ENCODE measurements at places on chromosomes 6 and 20.

DNA sequence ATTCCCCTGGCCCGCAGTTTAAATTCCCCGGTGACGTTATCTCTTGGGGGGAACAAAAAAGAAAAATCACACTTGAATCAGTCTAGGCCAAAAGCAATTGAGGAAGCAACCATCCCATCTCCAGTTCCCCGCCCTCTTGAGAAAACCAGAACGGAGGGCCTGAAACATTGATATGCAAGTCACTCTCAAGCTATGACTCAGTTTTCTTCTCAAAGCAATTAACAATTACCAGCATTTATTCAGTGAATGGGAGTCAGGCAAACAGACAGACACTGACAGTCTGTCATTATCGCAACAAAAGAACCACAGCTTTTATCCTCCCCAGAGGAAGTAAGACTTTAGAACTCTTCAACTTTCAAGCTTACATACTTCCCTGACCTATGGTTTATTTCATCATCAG, 100.9 kb downstream of the OPRM1 start:
- no peak for DNase-seq

- DNase-seq, result no peak
Observed at GRCh38 chr6:10733151-10733715, 10.4 kb downstream of the TMEM14C start.

- DNase-seq, result no peak
Observed at GRCh38 chr6:148221196-148221979, 121.2 kb upstream of the SASH1 start.

- DNase-seq, result peak; percentile 89
Observed at GRCh38 chr20:62367136-62367632, at the start of gene LAMA5. Gene LAMA5 (minus strand): TSS chr20:62367312. CDS start chr20:62367245, 67 bp downstream.

DNA sequence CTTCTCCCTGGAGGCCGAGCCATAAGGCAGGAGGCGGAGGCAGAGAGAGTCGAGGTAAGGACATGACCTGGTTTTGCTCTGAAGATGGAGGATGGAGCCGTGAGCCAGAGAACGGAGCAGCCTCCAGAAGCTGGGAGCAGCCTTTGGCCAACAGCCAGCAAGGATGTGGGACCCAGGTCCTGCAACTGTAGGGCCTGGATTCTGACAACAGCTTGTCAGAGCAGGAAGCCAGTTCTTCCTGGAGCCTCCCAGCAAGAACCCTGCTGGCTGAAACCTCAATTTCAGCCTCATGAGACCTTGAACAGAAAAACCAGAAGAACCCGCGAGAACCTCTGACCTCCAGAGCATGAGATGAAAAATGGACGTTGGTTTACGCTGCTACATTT, 13.4 kb upstream of the MRGBP start:
- DNase-seq, result no peak

DNA sequence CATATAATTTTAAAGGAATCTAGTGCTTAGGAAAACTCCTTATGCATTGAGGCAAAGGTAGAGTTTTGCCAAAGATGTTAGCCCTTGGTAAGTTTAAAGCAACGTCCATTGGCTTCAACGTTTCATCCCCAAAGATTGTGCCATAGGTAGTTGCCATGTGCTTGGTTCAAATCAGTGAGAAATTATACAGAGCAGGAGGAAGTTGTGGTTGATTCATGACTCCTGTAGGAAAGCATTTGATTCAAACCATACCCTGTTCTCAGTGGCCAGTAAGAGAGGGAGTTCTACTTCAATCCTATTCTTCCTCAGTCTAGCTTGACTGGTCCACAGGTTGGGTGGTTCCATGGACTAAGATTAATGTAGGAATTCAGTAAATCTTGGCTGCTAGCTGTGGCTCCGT, 535.6 kb downstream of the QKI start:
- DNase-seq, result no peak

DNA sequence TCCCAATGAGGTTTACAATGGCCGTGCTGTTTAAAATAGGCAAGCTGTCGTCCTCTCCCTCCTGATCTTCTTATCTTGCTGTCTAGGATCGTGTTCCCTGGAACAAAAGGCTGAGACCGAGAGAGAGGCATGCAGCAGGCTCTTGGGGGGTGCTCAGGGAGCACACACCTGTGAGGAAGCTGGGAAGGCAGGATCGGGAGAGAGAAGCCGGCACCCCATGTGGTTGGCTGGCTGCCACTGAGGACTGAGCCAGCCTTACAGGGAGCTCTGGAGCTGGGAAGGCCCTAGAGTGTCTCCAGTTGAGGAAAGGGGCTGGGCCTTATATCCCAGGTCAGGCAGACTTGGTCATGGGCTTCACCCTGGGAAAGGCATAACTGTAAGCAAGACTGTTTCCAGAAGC, 184.2 kb downstream of the LY86 start:
- no peak for DNase-seq

DNA sequence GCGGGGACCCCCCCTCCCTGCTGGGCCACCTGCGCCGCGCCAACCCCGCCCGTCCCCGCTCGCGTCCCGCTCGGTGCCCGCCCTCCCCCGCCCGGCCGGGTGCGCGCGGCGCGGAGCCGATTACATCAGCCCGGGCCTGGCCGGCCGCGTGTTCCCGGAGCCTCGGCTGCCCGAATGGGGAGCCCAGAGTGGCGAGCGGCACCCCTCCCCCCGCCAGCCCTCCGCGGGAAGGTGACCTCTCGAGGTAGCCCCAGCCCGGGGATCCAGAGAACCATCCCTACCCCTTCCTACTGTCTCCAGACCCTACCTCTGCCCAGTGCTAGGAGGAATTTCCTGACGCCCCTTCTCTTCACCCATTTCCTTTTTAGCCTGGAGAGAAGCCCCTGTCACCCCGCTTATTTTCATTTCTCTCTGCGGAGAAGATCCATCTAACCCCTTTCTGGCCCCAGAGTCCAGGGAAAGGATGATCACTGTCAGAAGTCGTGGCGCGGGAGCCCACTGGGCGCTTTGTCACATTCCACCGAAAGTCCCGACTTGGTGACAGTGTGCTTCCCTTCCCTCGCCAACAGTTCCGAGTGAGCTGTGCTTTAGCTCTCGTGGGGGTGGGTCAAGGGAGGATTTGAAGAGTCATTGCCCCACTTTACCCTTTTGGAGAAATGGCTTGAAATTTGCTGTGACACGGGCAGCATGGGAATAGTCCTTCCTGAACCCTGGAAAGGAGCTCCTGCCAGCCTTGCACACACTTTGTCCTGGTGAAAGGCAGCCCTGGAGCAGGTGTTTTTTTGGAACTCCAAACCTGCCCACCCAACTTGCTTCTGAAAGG, 2.1 kb downstream of the VEGFA start:
- peak; percentile 83 for DNase-seq

All from GM20000 (cell line).